ENCODE measurements at places on chromosomes 2 and 18. TPM values are rescaled to one million over a fixed set of nuclear protein-coding genes. Genes with fewer than 3 reads are reported as not detected.

Gene C1QL2
- polyA plus RNA-seq: 0.10 TPM

Gene SKOR2
- polyA plus RNA-seq: 0.06 TPM

Gene CSRNP3
- polyA plus RNA-seq: 10.0 TPM

Gene VIT
- 0.07 TPM for polyA plus RNA-seq

Gene FSHR
- not detected for polyA plus RNA-seq

Gene C2orf72
- polyA plus RNA-seq: 0.37 TPM

Gene SLC9A2
- polyA plus RNA-seq: 0.18 TPM

Gene RESP18
- not detected for polyA plus RNA-seq

Gene FAM237A
- not detected for polyA plus RNA-seq

DNA sequence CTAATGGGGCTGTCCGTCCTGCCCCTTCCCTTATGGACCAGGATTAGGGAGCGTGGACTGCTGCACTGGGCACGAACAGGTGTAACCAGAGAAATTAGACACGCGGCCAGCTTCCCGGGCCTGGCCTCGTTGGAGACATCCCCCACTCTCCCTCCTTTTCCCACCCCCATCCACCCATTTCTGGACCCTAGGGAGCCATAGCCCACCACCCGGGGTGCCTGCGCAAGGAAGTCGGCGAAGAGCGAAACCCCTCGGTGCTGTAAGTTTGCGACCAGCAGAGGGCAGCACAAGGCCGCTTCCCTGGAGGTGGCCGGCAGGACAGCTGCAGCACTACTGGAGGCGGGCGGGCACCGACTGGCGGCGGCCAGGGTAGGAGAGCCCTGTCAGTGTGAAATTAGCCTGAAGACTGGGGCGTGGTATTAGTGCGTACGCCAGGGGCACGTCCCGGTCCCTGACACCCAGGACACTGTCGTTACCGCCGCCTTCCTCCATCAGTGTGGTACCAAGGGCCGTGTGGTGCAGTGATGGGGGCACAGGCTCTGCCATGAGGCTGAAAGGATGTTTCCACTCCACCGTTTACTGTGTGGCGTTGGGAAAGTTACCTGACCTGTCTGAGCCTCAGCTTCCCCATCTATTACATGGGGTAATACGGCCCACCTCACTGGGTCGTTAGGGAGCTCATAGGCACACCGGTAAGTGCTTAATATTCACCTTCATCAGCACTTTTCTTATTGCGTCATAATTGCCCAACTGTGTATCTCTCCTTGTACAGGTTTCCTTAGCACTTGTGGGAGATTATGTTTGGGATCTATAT, 36.0 kb upstream of the CD207 start:
- DNase-seq: peak; percentile 79

- DNase-seq: peak; percentile 30
Observed at GRCh38 chr2:48567671-48568070, 37.7 kb downstream of the STON1 start.

- DNase-seq: no peak
Observed at GRCh38 chr2:25229279-25230197, 61.2 kb upstream of the POMC start.

DNA sequence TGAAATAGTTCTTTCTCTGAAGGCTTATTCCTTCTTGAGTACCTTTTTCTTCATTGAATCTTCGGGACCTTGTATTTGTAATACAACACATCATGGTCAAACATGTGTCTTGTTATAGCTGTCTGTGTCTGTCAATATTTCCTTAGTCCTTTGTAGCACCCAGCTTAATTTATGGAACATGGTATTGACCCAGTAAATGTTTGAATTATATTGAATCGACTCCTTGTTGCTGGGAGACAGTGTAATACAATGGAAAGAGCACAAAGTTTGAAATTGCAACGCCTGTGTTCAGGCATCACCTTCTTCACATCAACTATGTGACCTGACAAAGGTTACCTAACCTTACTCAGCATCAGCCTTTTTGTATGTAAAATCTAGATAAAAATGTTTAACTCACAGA, 267.2 kb upstream of the CYRIA start:
- no peak for DNase-seq

DNA sequence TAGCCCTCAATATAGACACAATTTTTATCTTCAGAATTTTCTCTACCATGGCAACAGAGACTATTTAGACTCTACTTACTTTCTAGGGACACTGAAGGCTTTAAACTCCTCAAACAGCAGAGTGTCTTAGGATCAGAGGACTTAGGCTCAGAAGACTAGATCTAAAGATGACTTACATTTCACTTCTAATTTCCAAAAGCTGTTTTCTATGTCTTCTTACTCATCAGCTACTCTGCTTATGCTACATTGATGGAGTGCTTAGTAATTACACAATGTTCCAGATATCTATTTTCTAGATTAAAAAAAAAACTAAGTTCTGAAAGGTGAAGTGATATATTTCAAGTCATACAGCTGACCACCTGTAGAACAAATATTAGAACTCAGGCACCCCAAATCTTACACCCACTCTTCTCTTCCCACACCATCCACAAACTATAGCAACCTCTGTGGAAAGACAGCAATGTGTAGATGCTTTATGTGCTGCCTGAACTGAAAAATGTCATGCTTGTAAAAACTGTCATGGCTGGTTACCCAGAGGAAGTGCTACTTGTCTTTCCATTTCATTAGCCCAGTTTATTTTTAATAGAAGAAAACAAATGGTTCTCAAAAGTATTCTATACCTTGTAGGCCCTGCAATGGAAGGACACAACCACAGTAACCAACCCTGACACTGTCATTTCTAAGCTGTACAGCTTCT, 831.0 kb upstream of the ACVR2A start:
- no peak for DNase-seq

- DNase-seq: no peak
Observed at GRCh38 chr18:22557168-22557941, 139.6 kb upstream of the CTAGE1 start.

GRCh38 chr18:22765896-22766295, 167.2 kb upstream of the RBBP8 start:
- peak; percentile 38 for DNase-seq

- no peak for DNase-seq
Observed at GRCh38 chr18:31736630-31737029, 24.1 kb downstream of the SLC25A52 start.

DNA sequence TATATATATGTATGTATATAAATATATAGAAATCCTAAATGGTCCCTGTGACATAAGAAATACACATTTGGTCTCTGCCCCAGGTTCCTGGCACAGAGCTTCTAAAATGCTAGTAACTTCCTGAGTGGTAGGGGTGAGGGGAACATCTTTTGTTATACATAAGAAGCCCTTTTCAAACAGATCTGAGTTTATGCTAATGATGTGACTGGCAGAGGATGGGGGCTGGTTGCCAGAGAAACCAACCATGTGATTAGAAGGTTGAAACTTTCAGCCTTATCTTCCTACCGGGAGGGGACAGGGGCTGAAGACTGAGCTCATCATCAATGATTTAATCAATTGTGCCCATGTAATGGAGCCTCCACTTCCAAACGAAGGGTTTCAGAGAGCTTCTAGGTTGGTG, 16.3 kb downstream of the MFSD2B start:
- no peak for DNase-seq

GRCh38 chr2:67881816-67882215, 181.0 kb downstream of the C1D start:
- no peak for DNase-seq

DNA sequence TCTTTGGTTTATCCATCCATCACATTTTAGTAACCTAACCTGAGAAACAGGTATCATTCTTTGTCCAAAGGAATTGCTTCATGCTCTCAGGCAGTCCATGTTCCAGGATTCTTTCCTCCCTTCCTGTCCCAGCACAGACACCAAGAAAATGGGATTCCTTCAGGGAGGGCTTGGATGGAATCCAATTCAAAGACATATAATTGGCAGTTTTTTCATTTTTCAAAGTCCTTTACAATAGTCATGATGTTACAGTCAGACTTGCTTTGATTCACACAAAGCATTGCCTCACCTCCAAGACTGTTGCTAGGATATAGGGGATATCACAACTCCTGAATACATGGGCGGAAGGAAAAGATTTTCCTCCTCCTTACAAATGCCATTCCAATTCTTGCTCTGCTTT, 241.4 kb upstream of the ACVR2A start:
- no peak for DNase-seq
